ENCODE measurements at places on chromosomes 5 and 9.

DNA sequence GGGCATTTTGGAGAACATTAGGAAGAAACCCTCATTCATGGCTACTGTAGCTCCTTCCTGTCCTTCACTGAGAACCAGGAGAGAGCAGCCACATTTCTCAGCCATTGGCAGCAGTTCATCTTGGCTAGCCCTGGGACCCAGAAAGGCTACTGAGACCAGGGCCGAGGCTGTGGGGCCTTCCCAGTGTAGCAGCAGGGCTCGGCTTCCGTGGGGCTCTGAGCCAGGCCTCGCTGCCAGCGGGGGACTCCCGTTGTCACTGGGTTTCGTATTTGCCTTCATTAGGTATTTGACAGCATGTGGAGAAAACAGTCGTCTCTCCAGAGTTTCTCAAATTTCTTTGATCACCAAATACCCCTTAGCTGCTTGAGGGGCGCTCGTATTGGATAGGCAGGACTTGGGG is 37.3 kb upstream of the PRDM12 start:
- DNase-seq: no peak

GRCh38 chr5:36058776-36059175 is 7.9 kb downstream of the UGT3A2 start:
- DNase-seq: no peak

DNA sequence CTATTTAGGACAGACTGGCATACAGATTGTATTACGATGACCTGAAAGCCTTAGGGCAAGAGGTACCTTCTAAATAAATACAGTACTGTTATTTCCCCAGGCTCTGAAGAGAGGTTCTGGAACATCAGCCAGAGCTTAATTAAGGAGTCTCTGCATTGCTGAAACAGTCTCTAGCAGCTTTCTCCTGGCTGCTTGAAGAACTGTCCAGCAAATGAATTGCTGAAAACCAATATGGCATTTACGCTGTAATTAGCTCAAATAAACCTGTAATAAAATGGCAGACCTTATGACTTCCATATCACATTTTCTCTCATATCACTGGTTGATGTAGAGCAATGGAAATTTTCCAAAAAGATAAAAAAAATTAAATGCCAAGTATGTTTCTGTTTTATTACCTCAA is 636.3 kb downstream of the GABRG2 start:
- no peak for DNase-seq

DNA sequence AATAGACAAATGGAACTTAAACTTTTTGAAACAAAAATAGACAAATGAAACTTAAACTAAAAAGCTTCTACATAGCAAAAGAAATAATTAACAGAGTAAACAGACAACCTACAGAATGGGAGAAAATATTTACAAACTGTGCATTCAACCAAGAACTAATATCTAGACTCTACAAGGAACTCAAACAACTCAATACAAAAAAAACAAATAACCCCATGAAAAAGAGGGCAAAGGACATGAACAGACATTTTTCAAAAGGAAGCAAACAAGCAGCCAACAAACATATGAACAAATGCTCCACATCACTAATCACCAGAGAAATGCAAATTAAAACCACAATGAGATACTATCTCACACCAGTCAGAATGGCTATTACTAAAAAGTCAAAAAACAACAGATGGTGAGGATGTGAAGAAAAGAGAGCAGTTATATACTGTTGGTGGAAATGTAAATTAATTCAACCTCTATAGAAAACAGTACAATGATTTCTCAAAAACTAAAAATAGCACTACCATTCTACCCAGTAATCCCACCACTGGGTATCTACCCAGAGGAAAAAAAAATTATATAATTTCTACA is 170.8 kb upstream of the RGMB start:
- DNase-seq: no peak

DNA sequence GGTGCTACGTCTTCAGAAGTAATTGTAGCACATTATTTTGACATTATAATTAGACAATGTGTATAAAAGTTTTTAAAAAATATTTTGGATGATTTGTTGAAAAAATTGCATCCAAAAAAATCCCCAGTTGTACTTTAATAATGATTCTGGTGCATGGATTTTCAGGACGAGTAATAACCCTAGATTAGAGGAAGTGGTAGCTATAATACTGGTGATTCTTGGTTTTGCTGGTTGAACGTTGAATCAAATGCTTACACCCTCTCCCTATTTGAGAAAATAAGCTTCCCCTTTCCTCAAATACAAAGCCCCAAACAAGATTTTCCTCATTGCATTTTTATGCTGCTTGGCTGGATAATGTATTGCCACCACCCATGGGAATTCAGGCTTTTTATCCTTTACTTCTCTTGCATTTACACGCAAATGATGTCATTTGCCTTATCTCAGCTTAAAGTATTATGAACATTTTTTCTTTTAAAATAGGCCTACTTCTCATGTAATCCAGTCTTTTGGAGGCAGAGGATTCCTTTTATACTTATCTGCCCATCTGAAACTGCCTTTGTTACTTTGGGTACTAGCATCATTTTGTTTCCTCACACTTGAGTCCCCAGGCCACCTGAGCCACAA is 86.3 kb downstream of the UBE2R2 start:
- DNase-seq: no peak

- no peak for DNase-seq
These were observed 51.6 kb upstream of the SARDH start for GRCh38 chr9:133789778-133790177.

GRCh38 chr5:128111818-128112448 is 28.4 kb downstream of the SLC12A2 start:
- no peak for DNase-seq

Measured in GM06990 (cell line).